ENCODE measurements at places on chromosomes 13 and 19.
A peak's percentile ranks its signal among the peaks of the same experiment; 100 is the strongest.

- DNase-seq: no peak
Observed at GRCh38 chr13:28049215-28049614, 51.2 kb downstream of the FLT3 start.

DNA sequence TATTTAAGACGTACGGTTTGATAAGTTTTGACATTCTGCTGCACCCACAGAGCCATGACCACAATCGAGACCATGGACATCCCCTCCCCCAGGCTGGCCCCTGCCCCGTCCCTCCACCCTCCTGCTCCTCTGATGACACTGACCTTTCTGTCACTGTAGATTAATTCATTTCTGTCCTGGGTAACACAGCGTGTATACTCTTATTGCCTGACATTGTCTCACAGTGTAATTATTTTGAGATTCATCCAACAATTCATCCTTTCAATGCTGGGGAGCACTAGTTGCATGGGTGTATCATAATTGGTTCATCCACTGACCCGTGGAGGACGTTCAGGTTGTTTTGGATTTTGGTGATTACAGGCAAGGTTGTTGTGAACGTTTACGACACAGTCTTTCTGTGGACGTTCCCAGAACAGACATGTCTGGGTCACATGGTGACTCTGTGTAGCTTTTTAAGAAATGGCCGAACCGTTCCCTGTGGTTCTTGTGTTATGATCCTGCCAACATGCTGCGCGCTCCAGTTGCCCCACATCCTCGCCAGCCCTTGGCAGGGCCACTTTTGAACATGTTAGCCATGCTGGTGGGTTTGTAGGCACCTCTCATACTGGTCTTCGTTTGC is 41.9 kb downstream of the C13orf46 start:
- DNase-seq: no peak

DNA sequence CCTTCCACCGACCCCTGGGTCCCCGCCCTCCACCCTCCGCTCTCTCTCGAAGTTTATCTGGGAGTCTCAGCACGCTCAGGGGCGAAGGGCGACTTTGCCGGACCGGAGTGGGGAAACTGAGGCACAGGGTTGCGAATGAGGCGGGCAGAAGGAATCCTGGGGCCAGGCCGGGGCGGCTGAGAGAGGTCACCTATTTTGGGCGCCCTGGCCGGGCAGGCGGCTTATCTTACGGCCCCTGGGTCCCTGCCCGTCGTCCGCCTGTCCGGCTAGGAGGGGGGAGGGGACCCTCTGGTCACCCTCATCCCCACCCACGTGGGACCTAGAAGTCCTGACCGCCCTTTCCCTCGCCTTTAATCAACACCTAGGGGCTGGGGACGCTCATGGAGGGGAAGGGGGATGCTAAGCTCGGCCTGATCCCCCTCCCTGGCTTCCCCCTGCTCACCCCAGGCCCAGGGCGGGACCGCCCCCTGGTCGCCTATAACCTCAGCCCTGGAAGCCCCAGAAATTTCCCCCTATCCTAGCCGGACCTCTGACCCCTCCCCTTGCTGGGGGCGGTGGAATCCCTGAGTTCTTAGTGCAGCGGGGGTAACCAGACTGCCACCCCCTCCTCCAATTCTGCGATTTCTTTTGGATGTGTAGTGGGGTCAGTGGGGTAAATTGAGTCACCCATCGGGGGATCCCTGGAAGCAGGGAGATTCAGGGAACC is 556 bp downstream of the TRIP10 start:
- DNase-seq: peak; percentile 72

- DNase-seq: no peak
Observed at GRCh38 chr19:10219678-10220077, 11.5 kb downstream of the S1PR2 start.

- DNase-seq: no peak
Observed at GRCh38 chr13:86741762-86742285, 929.3 kb upstream of the SLITRK5 start.

DNA sequence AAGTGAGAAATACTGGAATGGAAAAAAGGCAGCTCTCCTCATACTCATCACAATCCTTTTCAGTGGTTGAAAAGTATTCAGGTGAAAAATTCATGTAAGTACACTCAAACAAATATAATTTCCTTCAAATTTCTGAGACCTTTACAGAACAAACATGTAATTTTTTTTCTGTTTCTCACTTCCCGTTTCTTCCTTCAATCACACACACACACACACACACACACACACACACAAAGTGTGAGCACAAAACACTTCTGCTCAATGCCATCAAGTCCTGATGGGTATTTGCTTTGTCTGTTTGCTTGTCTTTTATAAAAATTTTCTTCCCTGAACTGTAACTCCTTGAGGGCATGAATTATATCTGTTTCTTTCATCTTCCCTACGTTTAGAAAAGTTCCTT is 110.6 kb downstream of the LIG4 start:
- no peak for DNase-seq

DNA sequence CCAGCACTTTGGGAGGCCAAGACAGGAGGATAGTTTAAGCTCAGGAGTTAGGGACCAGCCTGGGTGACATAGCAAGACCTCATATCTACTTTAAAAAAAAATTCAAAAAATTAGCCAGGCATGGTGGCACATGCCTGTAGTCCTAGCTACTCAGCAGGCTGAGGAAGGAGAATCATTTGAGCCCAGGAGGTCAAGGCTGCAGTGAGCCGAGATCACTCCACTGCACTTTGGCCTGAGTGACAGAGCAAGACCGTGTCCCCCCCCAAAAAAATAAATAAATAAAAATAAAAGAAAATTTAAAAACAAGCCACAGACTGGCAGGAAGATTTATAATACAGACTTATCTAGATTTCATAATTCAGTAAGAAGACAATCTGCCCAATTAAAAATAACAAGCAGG is 14.8 kb downstream of the PSPC1 start:
- no peak for DNase-seq

DNA sequence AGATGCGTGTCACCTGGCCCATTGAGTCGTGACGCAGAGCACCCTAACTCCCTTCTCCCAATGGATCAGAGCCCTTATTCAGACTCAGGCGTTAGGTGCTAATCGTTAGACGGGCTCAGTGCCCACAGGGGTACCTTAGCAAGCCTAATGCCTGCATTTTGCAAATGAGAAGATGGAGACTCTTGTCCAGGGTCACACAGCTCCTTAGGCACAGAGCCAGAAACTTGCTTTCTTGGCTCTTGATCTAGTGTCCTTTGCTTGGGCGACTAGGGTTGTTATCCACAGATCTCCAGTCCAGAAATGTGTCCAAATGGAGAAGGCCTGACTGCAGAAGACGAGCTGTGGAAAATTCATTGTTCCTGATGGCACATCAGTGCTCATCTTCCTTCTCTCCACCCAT is 85.1 kb downstream of the C13orf42 start:
- no peak for DNase-seq

DNA sequence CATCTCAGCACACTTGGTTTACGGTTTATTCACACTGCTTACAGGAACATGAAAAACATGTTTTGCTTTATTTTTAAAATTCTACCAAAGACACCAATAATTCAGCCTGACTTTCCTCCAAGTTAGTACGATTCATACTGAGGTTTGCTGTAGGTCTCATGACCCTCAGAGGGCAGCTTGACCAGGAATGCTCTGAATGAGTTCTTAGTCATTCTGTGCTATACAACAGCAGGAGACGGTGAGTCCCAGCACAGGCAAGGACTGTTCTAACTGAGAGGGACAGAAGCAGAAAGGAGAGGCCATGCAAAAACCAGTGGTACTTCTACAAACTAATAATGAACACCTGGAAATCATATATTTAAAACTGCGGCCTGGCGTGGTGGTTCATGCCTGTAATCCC is 6.4 kb downstream of the GRTP1 start:
- DNase-seq: no peak

- DNase-seq: no peak
Observed at GRCh38 chr19:18991468-18991867, 41.8 kb downstream of the SUGP2 start.

DNA sequence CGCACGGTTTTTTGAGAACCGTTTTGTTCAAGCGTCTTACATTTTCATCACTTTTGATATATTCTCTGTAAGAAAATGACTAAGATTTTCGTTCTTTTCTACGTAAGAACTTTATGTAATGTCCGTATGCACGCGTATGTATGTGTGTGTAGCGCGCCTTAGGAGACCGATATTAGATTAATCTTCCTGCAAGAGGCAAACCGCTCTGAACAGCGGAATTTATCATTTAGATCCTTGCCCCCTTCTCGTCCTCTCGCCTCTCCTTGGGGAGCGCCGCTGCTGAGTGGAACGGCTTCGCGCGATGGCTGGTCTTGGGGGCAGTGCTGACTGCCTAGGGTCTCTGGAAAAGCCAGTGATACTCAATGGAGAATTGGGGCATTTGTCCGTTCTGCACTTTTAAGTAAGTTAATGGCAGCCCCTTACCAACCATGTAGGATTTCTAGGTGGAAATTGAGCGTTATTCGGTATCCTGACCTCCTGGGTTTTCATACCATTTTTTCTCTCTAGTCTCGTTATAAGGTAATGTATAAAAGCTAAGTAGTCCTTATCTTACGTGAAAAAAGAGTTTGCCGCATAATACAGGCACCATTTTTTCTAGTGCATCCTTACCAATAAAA is 4.7 kb downstream of the MAB21L1 start:
- peak; percentile 59 for DNase-seq

DNA sequence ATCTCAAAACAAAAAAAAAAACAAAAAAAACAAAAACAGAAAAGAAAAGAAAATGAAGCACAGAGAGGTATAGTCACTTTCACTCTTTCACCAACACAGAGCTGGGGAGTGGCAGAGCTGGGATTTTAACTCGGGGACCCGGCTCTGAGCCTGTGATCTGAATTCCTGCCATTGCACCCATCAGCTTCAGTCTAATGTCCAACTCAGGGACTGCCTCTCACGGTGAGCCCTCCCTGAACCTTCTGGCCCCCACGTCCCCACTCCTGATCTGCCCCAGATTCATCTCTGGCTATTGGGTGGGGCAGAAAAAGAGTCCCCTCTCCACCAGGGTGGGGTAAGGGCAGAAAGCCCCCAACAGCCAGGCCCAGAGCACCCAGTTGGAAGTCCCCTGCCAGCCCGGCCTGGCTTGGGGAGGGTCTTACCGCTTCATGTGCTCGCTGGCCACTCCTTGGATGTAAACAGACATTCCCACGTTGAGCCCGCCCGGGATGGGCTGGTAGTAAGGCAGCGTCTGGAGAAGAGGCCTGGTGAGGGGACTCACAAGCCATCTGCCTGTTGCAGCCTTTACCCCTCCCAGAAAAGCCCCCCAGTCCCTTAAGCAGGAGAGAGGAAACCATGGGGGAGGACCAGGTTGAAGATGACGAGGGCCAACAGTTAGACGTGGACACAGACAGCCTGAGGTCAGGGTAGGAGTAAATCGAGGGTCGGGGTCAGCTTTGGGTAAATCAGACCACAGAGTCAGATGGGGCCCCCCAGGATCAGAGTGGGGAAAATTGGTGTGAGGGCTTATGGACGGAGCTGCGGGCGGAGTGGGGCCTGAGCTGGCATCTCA is 520 bp downstream of the LGALS4 start:
- no peak for DNase-seq

DNA sequence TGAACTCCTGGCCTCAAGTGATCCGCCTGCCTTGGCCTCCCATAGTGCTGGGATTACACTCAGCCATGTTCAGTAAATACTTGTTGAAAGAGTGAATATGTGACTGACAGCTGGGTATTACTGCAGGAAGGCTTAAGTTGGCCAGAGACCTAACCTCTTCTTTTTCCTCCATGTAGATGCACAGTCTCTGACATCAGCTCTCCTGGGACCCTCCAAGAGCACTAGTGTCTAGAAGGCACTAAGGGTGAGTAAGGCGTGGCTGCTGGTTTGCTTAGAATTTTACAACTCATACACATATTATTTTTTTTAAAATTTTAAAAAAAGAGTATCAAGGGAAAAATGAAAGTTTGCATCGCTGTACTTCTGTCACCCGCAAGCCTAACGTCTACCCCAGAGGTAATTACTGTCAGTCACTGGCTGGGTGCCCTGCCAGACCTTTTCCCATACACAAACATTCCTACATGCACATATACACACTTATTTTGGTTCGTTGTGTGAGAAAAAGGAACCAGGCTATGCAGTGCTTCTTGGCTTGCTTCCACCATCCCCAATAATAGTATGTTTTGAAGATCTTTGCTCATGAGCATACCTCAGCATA is 122.0 kb downstream of the SIPA1L3 start:
- no peak for DNase-seq

DNA sequence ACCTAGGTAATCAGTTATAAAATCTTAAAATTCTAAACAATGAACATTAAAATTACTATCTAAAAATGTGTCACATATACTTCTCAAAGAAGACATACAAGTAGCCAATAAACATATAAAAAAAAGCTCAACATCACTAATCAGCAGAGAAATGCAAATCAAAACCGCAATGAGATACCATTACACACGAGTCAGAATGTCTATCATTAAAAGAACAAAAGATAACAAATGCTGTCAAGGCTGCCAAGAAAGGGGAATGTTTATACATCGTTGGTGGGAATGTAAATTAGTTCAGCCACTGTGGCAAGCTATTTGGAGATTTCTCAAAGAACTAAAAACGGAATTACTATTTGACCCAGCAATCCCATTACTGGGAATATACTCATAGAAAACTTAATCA is 310.3 kb upstream of the EDNRB start:
- DNase-seq: no peak

DNA sequence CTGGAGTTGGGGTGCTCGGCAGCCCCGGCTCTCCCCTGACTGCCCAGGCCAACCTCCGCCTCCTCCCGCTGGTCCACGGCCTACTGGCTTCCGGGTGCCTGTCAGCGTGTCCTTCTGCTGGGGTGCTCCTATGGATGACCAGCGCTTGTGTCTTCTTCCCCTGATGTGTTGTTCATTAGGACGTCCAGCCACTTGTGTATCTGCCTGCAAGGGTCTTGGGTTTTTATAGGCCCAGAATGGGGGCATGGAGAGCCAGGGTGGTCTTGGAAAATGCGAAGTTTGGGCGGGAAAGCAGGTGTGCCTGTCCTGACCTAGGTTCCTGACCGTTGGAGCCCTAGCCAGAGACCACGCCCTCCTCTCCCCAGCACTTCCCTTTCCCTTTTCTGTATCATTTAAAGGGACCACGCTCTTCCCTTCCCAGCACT is 139.8 kb downstream of the SLITRK5 start:
- no peak for DNase-seq

DNA sequence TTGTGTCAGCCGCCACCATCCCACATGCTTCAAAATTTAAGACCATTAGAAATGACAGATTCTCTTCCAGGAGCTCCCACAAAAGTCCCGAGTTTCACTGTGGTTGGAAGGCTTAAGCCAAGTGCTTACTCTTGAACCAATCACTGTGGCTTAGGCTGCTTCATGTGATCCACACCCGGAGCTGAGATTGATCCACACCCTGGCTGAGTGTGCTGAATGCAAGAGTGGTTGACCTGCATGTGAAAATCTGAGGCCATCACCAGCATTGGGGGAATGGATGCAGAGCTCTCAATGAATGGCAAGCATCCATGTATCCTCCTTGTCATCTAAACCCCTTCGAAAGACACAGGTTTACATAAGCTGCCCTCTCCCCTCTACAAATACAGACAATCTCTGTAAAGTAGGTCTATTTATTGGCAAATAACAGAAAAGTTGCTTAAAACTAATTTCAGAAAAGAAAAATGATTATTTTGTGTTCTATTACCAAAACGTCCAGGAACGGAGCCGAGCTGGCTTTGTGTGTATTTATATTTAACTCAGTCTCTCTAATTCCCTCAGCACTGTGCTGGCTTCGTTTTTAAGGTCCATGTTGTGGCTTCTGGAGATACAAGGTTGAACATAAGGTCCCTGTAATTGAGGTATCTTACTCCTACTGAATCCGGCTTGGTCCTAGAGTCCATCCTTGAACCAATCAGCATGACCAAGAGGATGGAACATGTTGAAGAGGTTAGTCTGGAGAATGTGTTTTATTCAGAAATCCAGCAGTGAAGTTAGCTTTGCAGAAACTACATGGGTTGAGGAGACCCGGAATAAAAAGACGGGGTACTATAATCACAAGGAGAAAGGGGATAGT is 332.4 kb downstream of the LIG4 start:
- DNase-seq: no peak

Measured in ecto neural progenitor cell (in vitro differentiated cells).